Fibroblast of the aortic adventitia (primary cell): ENCODE measurements at places on chromosomes 2 and 18. TPM values are rescaled to one million over a fixed set of nuclear protein-coding genes. Genes with fewer than 3 reads are reported as not detected.

DNA sequence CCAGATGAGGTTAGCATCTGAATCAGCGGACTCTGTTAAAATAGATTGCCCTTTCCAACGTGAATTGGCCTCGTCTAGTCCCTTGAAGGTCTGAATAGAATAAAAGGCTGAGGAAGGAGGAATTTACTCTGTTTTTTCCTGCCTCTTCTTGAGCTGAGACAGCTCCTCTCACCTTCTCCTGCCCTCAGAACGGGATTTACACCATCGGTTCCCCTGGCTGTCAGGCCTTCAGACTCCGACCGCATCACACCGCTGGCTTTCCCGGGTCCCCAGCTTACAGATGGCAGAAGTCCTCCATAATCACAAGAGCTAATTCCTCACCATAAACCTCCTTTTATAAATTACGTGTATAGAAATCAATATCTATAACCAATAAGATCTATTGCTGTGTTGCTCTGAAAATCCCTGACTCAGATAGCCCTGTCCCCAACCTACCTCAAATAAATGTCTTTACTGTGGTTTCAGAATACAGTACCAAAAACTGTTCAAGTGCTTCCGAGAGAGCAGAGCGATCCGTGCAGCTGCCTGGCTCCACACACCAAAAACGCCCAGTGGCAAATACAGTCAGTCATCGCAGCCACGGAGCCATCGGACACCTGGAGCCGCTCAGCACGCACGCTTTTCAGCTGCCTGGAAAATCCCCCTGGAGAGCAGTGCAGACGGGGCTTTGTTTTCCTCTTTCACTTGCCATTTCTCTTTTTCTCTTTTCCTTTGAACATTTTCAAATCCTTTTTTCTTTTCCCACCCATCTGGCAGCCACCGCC, 196.9 kb downstream of the NRP2 start:
- no peak for DNase-seq

- DNase-seq, result peak; percentile 52
These were observed 22.2 kb upstream of the TTC39C start for GRCh38 chr18:23992089-23992940.

GRCh38 chr18:46215902-46216723, 111.9 kb downstream of the HAUS1 start:
- DNase-seq, result no peak

GRCh38 chr2:112918256-112918655, 7.3 kb downstream of the IL37 start:
- DNase-seq, result no peak

DNA sequence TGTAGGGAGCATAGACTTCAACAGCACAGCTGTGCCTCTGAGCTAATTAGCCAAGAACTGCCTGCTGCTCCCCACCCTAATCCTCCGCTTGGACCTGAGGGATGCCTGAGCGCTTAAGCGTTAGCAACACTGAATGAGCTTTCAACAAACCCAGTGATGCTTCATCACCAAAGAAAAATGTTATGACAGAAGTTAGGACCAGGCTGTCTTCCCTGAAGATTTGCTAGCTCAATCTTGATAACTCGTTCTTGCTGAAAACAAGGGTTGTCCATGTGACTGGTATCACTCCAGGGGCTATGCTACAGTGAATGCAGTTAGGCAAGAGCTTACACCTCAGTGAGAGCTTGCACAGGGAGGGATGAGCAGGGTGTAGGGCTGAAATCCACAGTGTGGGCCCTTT, 190.7 kb upstream of the SIX2 start:
- DNase-seq, result peak; percentile 78

- peak; percentile 83 for DNase-seq
These were observed 680.8 kb downstream of the NYAP2 start for GRCh38 chr2:226080334-226080733.

GRCh38 chr2:132009874-132010521, 151.8 kb downstream of the ANKRD30BL start:
- DNase-seq, result no peak

GRCh38 chr2:24920098-24920808, at the start of gene ADCY3:
TSS of gene ADCY3 (minus strand) at chr2:24920237. CDS start at chr2:24918987, 1,250 bp downstream.
- peak; percentile 29 for DNase-seq

DNA sequence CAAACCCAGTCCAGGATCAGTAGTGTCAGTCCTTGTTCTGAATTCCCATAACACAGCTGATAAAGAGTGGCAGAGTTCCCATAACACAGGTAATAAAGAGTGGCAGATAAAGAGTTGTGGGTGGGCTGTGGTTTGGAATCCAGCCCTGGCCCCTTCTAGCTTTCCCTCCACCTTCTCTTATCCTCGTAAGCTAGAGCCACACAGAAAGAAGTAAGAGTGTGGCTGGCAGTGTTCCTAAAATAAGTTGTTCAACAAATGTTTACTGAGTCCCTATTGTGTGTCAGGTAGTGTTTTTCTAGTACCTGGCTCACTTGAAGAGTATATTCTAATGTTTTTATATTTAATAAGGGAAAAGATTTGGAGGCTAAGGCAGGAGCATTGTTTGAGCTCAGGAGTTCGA, 65.0 kb upstream of the BCL2L11 start:
- DNase-seq, result no peak

- DNase-seq, result peak; percentile 85
These were observed 21.0 kb downstream of the TCF7L1 start for GRCh38 chr2:85154048-85154753.

- no peak for DNase-seq
These were observed 68.7 kb downstream of the MYL12B start for GRCh38 chr18:3330622-3331021.

The HNMT gene
- 32.2 and 47.8 TPM in 2 replicates for total RNA-seq

The CPS1 gene
- total RNA-seq, result 24.6 and 35.7 TPM in 2 replicates

The SERPINB3 gene
- total RNA-seq, result not detected in 2 replicates

The SCYGR4 gene
- total RNA-seq, result not detected in 2 replicates
